ENCODE measurements at places on chromosomes 6 and 20. TPM values are rescaled to one million over a fixed set of nuclear protein-coding genes. Genes with fewer than 3 reads are reported as not detected.
A peak's percentile ranks its signal among the peaks of the same experiment; 100 is the strongest.

CRISP2 gene
- total RNA-seq, result not detected

MRAP2 gene
- not detected for total RNA-seq

SRSF12 gene
- not detected for total RNA-seq

JPH2 gene
- total RNA-seq, result not detected

ADGRB3 gene
- total RNA-seq, result not detected

HMGCLL1 gene
- not detected for total RNA-seq

GABRR1 gene
- total RNA-seq, result not detected

DNA sequence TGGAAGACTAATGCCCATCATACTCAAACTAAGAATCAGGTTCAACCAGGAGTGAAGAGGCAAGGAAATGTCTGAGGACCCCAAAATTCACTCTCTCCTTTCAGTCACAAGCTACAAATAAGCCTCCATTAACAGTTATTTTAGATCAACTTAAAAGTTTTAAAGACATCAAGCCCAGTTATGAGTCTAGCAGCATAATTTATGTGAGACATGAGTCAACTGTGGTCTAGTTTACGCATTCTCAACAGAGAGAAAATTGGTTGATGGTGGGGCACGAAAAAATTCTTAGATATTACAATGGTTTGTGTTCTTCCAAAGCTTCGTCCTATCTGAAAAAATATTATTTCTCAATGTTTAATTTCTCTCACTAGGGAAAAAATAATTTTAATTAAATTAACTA lies 204.9 kb upstream of the NT5E start:
- no peak for DNase-seq

- DNase-seq, result no peak
Measured at GRCh38 chr6:3007571-3007970, 7.9 kb downstream of the NQO2 start.

DNA sequence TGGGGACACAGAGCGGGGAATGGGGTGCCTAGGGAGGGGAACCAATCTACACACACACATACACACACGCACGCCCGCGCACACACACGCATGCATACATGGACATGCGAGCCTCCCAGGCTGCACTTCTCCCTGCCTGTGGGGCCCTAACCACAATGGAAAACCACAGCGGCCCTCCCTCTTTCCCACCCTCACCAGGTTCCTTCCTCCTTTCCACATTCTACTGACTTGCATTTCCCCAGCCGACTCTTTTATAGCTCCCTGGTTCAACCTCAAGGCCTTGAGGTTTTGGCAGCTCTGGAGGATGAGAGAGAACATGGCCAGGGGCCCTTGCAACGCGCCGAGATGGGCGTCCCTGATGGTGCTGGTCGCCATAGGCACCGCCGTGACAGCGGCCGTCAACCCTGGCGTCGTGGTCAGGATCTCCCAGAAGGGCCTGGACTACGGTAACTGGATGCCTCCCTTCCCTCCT lies at the start of gene BPI:
Gene BPI (plus strand): TSS at position 249 of the 472 bp plus-strand sequence. CDS start 68 bp downstream, at position 317.
- no peak for DNase-seq

DNA sequence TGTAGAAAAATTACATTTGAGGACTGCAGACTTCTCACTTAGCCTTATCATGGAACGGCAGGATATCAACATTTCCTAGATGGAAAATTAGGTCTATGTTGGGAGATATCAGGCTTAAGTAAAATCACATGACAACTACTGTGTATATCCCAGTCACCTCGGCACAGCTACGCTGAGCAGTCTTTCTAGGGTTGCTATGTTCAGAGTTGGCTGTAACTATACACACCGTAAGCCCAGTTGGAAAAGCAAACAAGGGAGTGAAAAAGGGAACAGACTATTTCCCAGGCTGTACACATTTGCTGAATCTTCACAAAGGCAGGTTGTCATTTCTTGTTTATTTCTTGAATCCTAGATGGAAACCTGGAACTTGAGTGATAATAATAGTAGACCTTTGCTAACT lies 80.7 kb upstream of the PTPRK start:
- DNase-seq, result no peak

GRCh38 chr6:170404697-170405096 lies 98.1 kb downstream of the FAM120B start:
- DNase-seq, result no peak

GRCh38 chr20:55135923-55136322 lies 660.5 kb downstream of the DOK5 start:
- DNase-seq, result no peak

DNA sequence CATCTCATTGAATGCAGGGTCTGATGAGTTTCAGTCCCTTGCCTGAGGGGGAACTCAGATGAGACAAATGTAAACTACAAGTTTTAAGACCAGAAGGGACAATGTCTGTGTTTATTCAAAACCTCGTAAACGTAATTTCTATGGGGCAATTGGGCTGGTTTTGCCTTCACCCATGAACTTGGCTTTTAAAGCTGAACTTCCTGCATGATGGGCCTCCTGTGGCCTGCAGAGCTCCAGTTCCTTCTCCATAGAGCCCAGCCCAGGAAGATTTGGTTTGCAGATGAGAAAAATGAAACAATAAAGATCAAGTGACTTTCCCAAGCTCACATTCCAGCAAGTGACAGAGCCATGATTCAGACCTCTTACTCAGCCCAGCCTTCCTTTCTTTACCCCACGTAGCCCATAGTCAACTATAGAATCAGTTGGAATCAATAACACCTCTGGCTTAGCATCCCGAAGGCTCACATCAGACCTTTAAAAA lies 612.3 kb downstream of the UTRN start:
- no peak for DNase-seq

GRCh38 chr6:167298127-167298526 lies 7.0 kb downstream of the UNC93A start:
- DNase-seq, result no peak

GRCh38 chr6:166192136-166192535 lies 24.5 kb upstream of the TBXT start:
- DNase-seq, result no peak

- DNase-seq, result no peak
Measured at GRCh38 chr20:61767761-61768494, 297.8 kb downstream of the TAF4 start.

DNA sequence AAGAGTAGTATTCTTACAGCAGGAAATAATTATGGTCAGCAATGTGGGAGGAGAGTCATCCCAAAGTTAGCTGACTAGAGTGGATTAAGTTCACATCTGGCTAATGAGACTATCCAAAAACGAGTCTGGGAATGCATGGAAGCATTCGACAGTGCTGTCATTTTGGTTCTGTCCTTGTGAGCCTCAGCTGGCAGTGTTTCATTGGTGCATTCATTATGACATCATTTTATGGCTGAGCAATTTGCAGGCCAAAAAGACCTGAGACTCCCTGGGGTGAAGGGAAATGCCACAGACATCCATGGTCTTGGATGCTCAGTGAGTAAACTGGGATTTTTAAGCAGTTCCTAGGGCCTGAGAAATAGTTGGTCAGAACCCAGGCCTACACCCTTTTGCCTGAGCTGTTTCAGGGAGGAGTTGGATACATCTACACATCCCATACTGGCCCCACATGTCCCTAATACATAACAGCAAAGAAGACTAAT lies 196.4 kb upstream of the CCN2 start:
- DNase-seq, result no peak

GRCh38 chr6:147904416-147904815 lies 395.9 kb downstream of the SAMD5 start:
- no peak for DNase-seq

DNA sequence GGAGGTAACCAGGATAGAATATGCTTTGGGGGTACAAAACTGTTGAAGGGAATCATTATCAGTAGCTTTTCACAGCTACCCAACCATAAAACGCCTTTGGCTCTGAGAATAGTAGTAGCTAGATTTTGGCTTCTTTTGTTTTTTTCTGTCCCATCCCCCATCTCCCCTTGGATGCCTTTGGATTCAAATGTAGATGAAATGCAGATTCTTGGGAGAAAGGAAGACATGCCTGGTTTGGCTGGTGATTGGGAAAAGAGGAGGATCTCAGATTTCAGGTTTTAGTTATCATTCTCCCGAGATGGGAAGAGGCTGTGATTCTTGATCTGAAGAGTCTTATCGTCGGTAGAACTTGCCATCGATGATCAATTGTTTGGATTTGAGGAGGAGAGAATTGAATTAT lies 3.5 kb upstream of the CDYL start:
- no peak for DNase-seq

DNA sequence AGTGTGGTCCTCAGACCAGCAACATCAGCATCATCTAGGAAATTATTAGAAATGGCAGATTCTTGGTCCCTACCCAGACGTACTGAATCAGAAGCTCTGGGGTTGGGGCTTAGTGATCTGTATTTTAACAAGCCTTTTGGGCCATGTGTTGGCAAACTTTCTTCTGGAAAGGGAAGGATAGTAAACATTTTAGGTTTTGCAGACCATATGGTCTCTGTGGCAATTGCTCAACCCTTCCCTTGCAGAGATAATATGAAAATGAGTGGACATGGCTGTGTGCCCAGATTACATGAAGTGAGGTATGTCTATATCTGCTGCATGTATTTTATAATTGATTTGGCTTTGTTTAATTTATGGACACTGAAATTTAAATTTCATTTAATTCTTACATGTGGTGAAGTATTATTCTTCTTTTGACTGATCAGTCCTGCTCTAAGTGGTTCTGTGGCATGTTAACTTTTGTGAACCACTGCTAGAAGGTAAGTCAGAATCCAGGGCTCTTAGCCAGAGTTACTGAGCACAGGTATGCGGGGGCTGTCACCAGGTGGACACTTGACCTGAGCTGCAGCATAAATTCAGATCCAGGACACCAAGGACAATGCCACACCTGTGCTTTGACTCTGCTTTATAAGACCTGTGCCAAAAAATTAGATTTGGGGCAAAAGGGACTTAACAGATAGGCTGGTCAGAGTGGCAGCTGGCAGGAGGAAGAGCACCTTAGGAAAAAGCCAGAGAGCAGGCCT lies 43.2 kb downstream of the LY86 start:
- no peak for DNase-seq

- peak; percentile 74 for DNase-seq
Measured at GRCh38 chr20:45138561-45139300, 14.5 kb upstream of the WFDC12 start.

DNA sequence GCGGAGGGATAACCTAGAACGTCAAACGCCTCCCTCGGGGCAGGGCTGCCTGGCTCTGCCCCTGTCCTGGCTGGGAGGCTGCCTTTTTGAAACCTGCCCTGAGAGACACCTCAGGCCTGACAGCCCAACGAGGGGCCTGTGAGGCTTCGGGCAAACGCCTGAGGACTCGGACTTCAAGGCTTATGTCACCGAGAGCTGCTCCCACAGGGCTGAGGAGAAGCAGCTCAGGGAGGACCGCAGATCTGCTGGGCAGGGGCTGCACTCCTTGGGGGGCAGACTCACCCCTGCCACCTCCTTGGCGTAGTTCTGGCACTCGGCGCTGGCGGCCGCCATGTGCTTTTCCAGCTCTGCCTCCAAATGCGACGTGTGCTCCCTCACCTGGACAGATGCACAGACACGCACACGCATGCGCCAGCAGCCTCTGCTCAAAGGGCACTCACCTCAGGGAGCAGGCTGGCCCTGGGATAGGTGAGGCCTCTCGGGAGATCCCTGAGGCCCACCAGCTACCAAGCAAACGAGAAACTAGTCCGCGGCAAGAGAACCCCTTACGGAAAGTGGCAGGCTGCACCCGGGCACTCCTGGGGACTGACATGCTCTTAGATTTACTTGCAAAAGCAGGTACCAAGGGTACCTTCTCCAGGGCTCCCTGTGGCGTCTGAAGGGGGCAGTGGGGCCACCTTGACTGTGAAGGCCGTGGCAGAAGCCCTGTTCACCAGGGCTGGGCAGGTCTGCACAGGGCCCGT lies 49.6 kb downstream of the DSTN start:
- no peak for DNase-seq

DNA sequence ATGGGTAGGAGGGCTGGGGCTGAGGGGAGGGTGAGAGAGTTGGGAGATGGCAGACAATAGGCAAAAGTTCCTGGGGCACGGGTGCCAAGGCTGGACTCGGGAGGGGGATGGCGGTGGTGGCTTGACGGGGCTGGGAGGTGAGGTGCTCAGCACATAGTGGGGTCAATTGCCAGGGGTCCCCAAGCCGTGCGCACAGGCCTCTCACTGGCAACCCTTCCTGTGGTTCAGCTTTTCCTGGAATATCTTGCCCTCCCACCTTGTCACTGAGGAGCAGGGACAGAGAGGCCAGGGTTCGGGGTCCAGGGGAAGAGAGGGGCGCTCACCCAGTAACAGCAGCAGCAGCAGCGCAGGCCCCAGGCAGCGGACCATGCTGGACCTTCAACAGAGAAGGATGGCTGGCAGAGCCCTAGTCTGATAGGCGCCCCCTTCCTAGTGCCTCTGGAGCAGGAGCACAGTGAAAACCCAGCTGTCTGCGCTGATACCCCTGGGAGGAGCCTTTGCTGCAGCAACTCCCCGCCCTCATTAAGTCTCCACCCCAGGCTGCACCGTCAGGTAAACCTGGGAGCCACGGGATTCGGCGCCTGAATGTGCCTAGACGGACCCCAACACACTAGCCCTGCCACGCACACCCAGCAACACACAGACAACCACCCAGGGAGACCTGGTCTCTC lies at the start of gene GFRA4:
Gene GFRA4 (minus strand): TSS at position 369 of the 671 bp plus-strand sequence. CDS start 0 bp downstream, at position 369.
- DNase-seq, result no peak

DNA sequence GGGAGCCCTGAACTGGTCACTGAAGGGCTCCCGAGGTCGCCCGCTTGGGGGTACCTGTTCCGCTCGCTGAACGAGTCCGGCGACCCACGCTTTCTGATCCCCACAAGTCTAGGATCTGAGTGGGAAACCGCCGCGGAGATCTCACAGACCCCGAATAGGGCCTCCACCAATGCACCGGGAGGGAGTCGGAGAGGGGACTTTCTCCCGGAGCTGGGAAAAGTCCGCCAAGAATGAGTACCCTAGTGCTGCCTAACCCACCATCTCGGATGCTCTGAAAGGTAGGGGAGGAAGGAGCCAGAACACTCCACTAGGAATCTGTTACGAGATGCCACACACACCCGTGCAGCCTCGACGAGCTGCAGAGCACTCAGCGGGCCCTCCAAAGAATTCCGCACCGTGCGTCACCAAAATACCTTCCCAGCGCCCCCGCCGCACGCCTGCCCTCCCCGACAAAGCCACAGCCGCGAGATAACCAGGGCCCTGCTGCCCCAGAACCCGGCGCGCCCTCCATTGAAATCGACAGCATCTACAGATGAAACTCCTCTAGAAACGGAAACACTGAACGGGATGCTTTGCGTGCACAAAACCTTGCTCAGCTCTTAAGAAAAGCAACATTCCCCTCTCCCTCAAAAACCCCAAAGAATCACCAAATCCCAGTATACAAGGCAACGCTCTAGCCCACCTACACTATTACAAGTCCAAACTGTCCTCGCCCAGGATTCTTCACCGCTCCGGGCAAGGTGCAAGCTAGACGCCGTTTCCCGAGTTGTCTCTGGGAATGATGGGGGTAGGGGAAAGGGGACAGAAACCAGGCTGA lies 686 bp downstream of the COL12A1 start:
- DNase-seq, result peak; percentile 35

- DNase-seq, result no peak
Measured at GRCh38 chr6:163539101-163539762, 124.7 kb downstream of the QKI start.

Data from activated CD8-positive, alpha-beta T cell treated with anti-CD3 and anti-CD28 coated beads, Interleukin-2, amount 10 ng/mL, durations not matched to agents 7 days and 5 days (primary cell).